ENCODE measurements at places on chromosomes 7 and 10.

GRCh38 chr7:50660830-50661175 is 95.6 kb upstream of the DDC start:
- DNase-seq: no peak

GRCh38 chr7:134153493-134154136 is 26.5 kb downstream of the LRGUK start:
- no peak for DNase-seq

- DNase-seq: peak; percentile 3
Measured at GRCh38 chr7:7321681-7322080, 139.3 kb downstream of the C1GALT1 start.

- DNase-seq: no peak
Measured at GRCh38 chr7:38451840-38452239, 178.4 kb upstream of the TARP start.

GRCh38 chr7:45160417-45160881 is 2.9 kb downstream of the RAMP3 start:
- DNase-seq: no peak

- DNase-seq: no peak
Measured at GRCh38 chr7:26101361-26102151, 50.4 kb upstream of the NFE2L3 start.

DNA sequence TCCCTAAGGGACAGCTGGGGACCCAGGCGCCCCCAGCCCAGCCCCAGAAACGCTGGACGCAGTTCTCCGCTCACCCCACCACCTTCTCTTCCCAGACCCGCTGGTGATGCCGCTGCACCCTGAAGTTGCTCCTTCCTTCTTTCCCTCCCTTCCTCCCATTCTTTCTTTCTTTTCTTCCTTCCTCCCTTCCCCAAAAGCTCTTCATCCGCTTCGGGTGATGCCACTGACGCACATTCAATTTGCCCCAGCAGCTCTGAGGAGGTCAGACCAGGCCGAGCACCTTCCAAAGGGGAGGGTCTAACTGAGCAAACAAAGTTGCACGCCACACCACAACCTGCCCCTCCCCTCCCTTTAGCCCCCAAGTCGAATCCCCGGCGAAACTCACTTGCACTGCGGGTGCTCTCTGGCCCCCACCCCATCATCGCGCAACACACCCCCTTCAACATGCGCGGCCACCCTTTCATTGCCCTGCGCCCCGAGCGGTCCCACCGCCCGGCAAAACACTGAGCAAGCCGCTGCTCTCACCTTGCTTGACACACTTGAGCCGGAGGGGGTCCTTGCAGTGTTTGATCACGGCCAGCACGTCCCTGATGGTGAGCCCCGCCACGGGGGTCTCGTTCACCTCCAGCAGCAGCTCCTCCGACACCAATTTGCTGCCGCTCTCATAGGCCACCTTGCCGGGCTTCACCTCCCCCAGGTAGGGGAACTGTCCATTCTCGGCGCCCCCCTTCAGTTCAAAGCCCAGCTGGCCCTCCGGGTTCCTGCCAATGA is 787 bp downstream of the MAGI2 start:
- DNase-seq: no peak
